Muscle of arm (tissue), 14 donors: ENCODE measurements at places on chromosomes 1 and 21. TPM values are rescaled to one million over a fixed set of nuclear protein-coding genes. Genes with fewer than 3 reads are reported as not detected.

- DNase-seq, result no peak
Observed at GRCh38 chr1:232891071-232891470, 59.3 kb upstream of the NTPCR start.

DNA sequence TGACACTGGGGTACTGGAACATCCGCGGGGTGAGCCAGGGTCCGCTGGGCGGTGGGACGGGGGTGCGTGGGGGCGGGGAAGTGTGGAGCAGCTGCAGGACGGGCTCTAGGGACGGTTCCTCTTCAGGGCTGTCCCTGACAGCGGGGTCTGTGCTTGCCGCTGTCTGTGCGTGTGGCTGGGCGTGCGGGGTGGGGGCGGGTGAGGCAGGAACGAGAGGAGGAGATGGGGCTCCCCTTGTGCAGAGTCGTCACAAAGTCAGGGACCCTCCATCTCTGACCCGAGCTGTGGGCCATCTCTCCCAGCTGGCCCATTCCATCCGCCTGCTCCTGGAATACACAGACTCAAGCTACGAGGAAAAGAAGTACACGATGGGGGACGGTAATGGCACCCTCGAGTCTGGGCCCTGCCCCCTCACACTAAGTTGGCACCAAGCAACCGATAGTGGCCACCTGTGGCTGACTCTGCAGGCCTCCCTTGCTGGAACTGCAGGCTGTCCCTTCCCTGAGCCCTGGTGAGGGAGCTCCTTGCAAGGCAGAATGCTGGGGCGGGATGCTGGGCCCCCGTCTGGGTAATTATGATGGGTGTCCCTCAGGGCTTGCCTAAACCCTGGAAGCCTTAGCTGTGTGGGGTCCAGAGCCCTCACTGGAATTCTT, 392 bp downstream of the GSTM2 start:
- DNase-seq, result no peak

Gene RIPPLY3
- 0.19 TPM for polyA plus RNA-seq

DNA sequence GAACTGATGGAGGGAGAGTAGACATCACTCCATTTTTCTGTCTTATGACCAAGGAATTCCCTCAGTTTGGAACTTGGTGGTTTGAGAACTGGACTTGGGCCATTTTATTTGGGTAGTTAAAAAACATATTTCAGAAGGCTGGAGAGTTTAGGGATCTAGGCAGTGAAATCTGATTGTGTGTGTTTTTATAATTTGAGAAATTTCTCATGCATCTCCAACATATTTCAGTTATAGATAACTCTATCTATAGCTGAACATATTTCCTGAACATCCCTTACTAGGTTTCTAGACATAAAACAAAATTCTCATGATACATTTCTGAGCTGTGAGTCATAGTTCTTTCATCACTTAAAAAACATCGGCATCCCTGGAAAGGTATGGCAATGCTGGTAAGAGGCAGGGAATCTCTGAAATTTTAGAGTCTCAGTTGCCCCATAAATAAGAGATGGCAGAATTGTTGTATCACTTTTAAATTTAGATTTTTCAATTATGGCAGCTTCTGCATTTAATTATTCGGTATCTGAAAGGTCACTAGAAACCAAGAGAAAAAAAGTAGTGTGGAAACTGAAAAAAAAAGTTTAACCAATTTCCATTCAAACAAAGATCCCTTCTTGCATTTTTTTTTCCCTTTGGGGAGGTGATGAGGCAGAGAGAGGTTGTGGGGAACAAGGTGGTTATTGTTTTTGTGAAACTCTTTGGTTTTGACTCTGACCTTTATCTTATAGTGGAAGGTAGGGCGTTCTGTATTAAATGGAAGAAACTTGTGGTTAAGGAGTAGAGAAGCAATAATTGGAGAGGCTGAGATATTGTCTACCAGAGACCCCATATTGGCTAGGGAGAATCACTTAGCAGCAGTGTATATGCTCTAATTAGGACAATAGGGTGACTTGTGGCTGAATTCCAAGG, 102.9 kb downstream of the FASLG start:
- no peak for DNase-seq

- DNase-seq, result peak; percentile 95
Observed at GRCh38 chr1:150281758-150282557, at the start of gene CIART. CIART (plus strand) TSS chr1:150282554; CDS start chr1:150283268, 714 bp downstream.

Gene CYP4X1
- polyA plus RNA-seq, result 4.3 TPM
